ENCODE measurements at places on chromosomes 13 and 19. TPM values are rescaled to one million over a fixed set of nuclear protein-coding genes. Genes with fewer than 3 reads are reported as not detected.

FAM216B gene
- polyA plus RNA-seq, result not detected

MUC16 gene
- polyA plus RNA-seq, result 0.16 TPM

CCDC169 gene
- polyA plus RNA-seq, result 4.5 TPM

NCR1 gene
- 0.14 TPM for polyA plus RNA-seq
